ENCODE measurements at places on chromosomes 7 and 10. TPM values are rescaled to one million over a fixed set of nuclear protein-coding genes. Genes with fewer than 3 reads are reported as not detected.

NKX2-3 gene
- not detected for total RNA-seq

NUP42 gene
- 36.5 TPM for total RNA-seq

DNA sequence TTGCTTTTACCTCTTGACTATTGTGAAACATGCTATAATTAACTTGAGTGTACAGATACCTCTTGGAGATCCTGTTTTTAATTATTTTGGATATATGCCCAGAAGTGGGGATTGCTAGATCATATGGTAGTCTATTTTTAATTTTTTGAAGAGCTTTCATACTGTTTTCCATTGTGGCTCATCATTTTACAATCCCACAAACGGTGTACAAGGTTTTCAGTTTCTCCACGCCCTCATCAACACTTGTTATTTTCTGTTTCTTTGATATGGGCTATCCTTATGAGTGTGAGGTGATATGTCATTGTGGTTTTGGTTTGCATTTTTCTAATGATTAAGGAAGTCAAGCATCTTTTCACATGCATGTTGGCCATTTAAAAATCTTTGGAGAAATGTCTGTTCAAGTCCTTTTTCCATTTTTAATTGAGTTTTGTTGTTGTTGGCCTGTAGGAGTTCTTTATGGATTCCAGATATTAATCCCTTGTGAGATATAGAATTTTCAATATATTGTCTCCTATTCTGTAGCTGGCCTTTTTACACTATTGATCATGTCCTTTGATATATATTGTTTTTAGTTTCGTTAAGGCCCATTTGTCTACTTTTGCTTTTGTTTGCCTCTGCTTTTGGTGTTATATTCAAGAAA lies 7.5 kb downstream of the AGK start:
- H3K27ac ChIP-seq, result no peak overlapping the region
- no peaks in the 10 kb centered on the region for H3K27me3 ChIP-seq
- DNase-seq, result no peak
- no peak overlapping the region for H3K4me3 ChIP-seq

- peak overlapping the region; percentile 74 for H3K4me3 ChIP-seq
- peaks cover 28% of the 10 kb centered on the region for H3K4me1 ChIP-seq
- DNase-seq, result no peak
These were observed 2.5 kb upstream of the ANXA11 start for GRCh38 chr10:80207768-80208370.

- no peaks in the 10 kb centered on the region for H3K27me3 ChIP-seq
- H3K4me3 ChIP-seq, result peak overlapping the region; percentile 18
- DNase-seq, result peak; percentile 97
- peak overlapping the region; percentile 97 for H3K27ac ChIP-seq
These were observed 23.3 kb downstream of the MYOF start for GRCh38 chr10:93458821-93459257.

- H3K27me3 ChIP-seq, result no peaks in the 10 kb centered on the region
- no peak for DNase-seq
- peaks cover 12% of the 10 kb centered on the region for H3K36me3 ChIP-seq
- H3K4me1 ChIP-seq, result peaks cover 38% of the 10 kb centered on the region
- H3K27ac ChIP-seq, result no peak overlapping the region
- no peak overlapping the region for H3K4me3 ChIP-seq
These were observed 2.8 kb downstream of the CAMK2G start for GRCh38 chr10:73871295-73872189.

GRCh38 chr7:91242097-91242844 lies 22.0 kb upstream of the FZD1 start:
- DNase-seq, result no peak
- H3K27ac ChIP-seq, result no peak overlapping the region
- no peak overlapping the region for H3K4me3 ChIP-seq
- H3K4me1 ChIP-seq, result peaks cover 4% of the 10 kb centered on the region
- H3K36me3 ChIP-seq, result no peaks in the 10 kb centered on the region
- no peaks in the 10 kb centered on the region for H3K27me3 ChIP-seq
